Epithelial cell of alveolus of lung (primary cell): ENCODE measurements at places on chromosomes 6 and 20. TPM values are rescaled to one million over a fixed set of nuclear protein-coding genes. Genes with fewer than 3 reads are reported as not detected.

Gene COL21A1
- total RNA-seq: 1.0 and 9.6 TPM in 2 replicates

Gene ULBP2
- 0.24 and 4.4 TPM in 2 replicates for total RNA-seq

Gene TMEM244
- total RNA-seq: not detected in 2 replicates

Gene BPIFB1
- not detected in 2 replicates for total RNA-seq

Gene C20orf144
- total RNA-seq: 0.08 and 0.26 TPM in 2 replicates

Gene BTN1A1
- not detected in 2 replicates for total RNA-seq

Gene FAXC
- total RNA-seq: 2.2 and 3.8 TPM in 2 replicates

Gene TMEM217
- total RNA-seq: 1.6 and 2.5 TPM in 2 replicates

Gene MED23
- total RNA-seq: 14.1 and 18.1 TPM in 2 replicates

Gene EPPIN
- not detected in 2 replicates for total RNA-seq

Gene SLC17A1
- total RNA-seq: not detected in 2 replicates

Gene SLA2
- not detected in 2 replicates for total RNA-seq

Gene IER3
- 92.7 and 292 TPM in 2 replicates for total RNA-seq

Gene PGC
- total RNA-seq: 0.24 TPM in 1 of 2 replicates, not detected in the other

Gene POU5F1
- total RNA-seq: not detected in 2 replicates

Gene FOXF2
- total RNA-seq: 17.8 and 106 TPM in 2 replicates

Gene LAMP5
- total RNA-seq: under 0.01 TPM in 1 of 2 replicates, not detected in the other

Gene TEAD3
- 29.6 and 33.4 TPM in 2 replicates for total RNA-seq

Gene TSHZ2
- total RNA-seq: 1.0 and 13.6 TPM in 2 replicates
